ENCODE measurements at places on chromosomes 3 and 15.

DNA sequence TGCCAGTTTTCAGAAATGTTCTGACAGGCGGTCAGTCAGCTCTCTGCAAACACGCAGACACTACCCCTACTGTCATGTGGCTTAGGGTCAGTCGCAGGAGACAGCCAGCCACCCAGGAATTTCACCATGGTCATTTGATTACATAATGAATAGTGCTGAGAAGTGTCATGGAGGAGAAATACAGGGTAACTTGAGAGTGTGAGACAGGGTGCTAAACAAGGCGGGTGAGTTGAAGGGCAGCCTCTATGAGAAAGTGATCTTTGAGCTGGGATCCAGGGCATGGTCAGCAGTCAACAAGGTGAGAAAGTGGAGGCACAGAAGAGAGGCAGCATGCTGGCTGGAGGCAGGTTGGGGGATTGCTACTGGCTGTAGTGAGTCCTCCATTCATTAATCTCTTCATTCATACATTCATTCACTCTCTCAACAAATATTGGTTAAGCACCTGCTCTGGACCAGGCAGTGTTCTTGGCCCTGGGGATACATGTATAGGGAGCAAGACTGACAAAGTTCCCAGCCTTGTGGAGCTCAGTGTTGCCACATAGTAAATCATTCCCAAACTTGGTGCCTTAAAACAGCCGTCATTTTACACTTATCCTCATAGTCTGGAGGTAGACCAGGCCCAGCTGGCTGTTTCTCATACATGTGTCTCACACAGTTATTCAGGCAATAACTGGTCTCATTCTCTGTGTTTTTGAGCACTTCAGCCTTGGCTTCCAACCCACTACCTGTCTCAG is 14.8 kb downstream of the PXYLP1 start:
- no peak overlapping the region for H3K27ac ChIP-seq
- no peak for DNase-seq
- peaks cover 14% of the 10 kb centered on the region for H3K4me1 ChIP-seq

GRCh38 chr3:185149591-185149990 is 3.3 kb downstream of the C3orf70 start:
- peaks cover 31% of the 10 kb centered on the region for H3K27me3 ChIP-seq
- H3K36me3 ChIP-seq, result no peaks in the 10 kb centered on the region
- H3K4me1 ChIP-seq, result peaks cover 4% of the 10 kb centered on the region
- H3K27ac ChIP-seq, result no peak overlapping the region

- no peaks in the 10 kb centered on the region for H3K4me1 ChIP-seq
- peaks cover 45% of the 10 kb centered on the region for H3K27me3 ChIP-seq
- no peak for DNase-seq
- H3K4me3 ChIP-seq, result no peak overlapping the region
Observed at GRCh38 chr3:150035301-150035779, 64.6 kb upstream of the PFN2 start.

DNA sequence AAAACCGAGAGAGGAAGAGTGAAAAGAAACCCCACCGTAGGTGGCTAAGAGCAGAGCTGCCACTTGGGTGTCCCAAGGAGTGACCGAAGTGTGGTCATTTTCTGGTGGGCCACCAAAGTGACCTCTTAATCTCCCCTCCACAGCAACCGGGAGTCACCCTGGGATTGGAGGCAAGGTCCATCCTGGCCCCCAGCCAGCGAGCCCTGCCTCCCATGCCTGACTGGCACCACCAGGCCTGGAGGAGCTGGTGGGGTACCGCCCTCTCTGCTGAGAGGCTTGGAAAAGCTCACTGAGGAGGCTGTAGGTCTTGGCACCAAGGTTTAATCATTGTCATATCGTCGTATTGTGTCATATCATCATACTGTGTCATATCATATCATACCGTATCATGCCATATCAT is 74.0 kb upstream of the TRPM1 start:
- H3K36me3 ChIP-seq, result peaks cover 8% of the 10 kb centered on the region
- no peak overlapping the region for H3K27ac ChIP-seq
- peaks cover 22% of the 10 kb centered on the region for H3K4me1 ChIP-seq
- no peak for DNase-seq
- H3K27me3 ChIP-seq, result no peaks in the 10 kb centered on the region
- H3K4me3 ChIP-seq, result no peak overlapping the region

GRCh38 chr15:69424748-69425413 is 10.7 kb downstream of the KIF23 start:
- peaks cover 3% of the 10 kb centered on the region for H3K36me3 ChIP-seq
- H3K4me3 ChIP-seq, result no peak overlapping the region
- H3K27ac ChIP-seq, result peak overlapping the region; percentile 32
- no peaks in the 10 kb centered on the region for H3K27me3 ChIP-seq

- no peak for DNase-seq
- peaks cover 5% of the 10 kb centered on the region for H3K36me3 ChIP-seq
- H3K4me1 ChIP-seq, result no peaks in the 10 kb centered on the region
- no peak overlapping the region for H3K4me3 ChIP-seq
Observed at GRCh38 chr3:38107911-38108648, 28.8 kb downstream of the ACAA1 start.

GRCh38 chr3:126212620-126213378 is 32.4 kb upstream of the ALDH1L1 start:
- no peak overlapping the region for H3K27ac ChIP-seq
- H3K4me1 ChIP-seq, result peaks cover 9% of the 10 kb centered on the region
- no peaks in the 10 kb centered on the region for H3K36me3 ChIP-seq
- DNase-seq, result no peak

- H3K27ac ChIP-seq, result peak overlapping the region; percentile 42
- no peak for DNase-seq
- H3K4me1 ChIP-seq, result peaks cover 58% of the 10 kb centered on the region
- no peak overlapping the region for H3K4me3 ChIP-seq
- no peaks in the 10 kb centered on the region for H3K27me3 ChIP-seq
- peaks cover 4% of the 10 kb centered on the region for H3K36me3 ChIP-seq
Observed at GRCh38 chr3:16909802-16910201, 25.0 kb downstream of the PLCL2 start.

- H3K4me1 ChIP-seq, result no peaks in the 10 kb centered on the region
- no peak overlapping the region for H3K4me3 ChIP-seq
- no peaks in the 10 kb centered on the region for H3K36me3 ChIP-seq
- H3K27ac ChIP-seq, result no peak overlapping the region
Observed at GRCh38 chr15:25886498-25887140, 23.5 kb upstream of the ATP10A start.

DNA sequence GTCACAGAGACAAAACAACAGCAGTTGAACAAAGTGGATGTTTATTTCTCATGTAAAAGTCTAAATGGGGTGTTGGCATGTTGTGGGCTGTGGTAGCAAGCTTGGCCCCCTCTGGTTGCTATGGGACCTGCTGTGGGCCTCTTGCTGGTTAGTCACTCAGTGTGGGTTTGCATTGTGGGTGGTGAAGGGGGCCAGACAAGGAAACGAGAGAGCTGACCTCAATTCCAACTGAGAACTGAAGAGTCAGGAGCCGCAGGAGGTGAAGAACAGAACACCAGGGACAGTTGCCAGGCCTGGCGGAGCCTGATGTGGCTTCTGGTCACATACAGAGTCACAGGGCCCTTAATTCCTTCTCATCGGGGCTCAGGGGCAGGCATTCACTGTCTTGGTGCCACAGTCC is 1.9 kb upstream of the ADPGK start:
- H3K27ac ChIP-seq, result peak overlapping the region; percentile 93
- DNase-seq, result peak; percentile 69
- H3K4me3 ChIP-seq, result peak overlapping the region; percentile 83
- H3K36me3 ChIP-seq, result peaks cover 24% of the 10 kb centered on the region

GRCh38 chr15:58770519-58770856 is 614 bp upstream of the MINDY2 start:
- peak overlapping the region; percentile 96 for H3K27ac ChIP-seq
- no peak overlapping the region for H3K4me3 ChIP-seq
- no peaks in the 10 kb centered on the region for H3K27me3 ChIP-seq
- peaks cover 7% of the 10 kb centered on the region for H3K36me3 ChIP-seq

GRCh38 chr3:188077160-188077799 is 76.7 kb upstream of the LPP start:
- H3K36me3 ChIP-seq, result no peaks in the 10 kb centered on the region
- no peak overlapping the region for H3K4me3 ChIP-seq
- H3K27me3 ChIP-seq, result no peaks in the 10 kb centered on the region

GRCh38 chr15:42608110-42608531 is 32.7 kb downstream of the STARD9 start:
- H3K27ac ChIP-seq, result peak overlapping the region; percentile 92
- peak; percentile 49 for DNase-seq
- peaks cover 7% of the 10 kb centered on the region for H3K36me3 ChIP-seq
- H3K4me1 ChIP-seq, result peaks cover 34% of the 10 kb centered on the region
- peak overlapping the region; percentile 61 for H3K4me3 ChIP-seq

DNA sequence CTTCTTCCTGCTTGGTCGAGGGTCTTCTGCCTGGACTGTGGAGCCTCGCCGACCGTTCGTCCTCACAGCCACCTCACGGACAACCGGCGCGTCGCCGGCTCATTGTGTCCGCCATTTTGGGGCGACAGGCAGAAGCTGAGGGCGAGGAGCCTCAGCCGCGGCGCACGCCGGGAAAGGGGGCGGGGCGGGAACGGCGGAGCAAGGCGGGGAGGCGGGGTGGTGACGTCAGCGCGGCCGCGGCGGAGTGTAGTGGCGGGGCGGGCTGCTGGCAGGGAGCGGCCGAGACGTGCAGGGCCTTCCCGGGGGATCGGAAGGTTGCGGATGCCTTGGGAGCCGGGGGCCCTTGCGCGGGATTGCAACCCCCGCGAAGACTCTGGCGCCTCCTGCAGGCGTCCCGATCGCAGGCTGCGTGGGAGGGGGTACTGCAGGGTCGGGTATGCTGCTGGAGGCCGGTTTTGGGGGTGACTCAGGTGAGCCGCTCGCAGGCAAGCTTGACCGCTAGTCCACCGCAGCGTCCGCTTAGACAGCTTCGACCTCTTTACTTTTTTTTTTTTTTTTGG is at the start of gene WDR82:
WDR82 (minus strand) TSS at position 140 of the 560 bp plus-strand sequence. CDS start 288 bp downstream, outside the sequence.
- H3K27me3 ChIP-seq, result no peaks in the 10 kb centered on the region
- H3K27ac ChIP-seq, result peak within 1 kb of the TSS; percentile 97
- H3K4me3 ChIP-seq, result peak within 1 kb of the TSS; percentile 90
- H3K4me1 ChIP-seq, result peaks cover 65% of the 10 kb centered on the region
- DNase-seq, result peak; percentile 97

DNA sequence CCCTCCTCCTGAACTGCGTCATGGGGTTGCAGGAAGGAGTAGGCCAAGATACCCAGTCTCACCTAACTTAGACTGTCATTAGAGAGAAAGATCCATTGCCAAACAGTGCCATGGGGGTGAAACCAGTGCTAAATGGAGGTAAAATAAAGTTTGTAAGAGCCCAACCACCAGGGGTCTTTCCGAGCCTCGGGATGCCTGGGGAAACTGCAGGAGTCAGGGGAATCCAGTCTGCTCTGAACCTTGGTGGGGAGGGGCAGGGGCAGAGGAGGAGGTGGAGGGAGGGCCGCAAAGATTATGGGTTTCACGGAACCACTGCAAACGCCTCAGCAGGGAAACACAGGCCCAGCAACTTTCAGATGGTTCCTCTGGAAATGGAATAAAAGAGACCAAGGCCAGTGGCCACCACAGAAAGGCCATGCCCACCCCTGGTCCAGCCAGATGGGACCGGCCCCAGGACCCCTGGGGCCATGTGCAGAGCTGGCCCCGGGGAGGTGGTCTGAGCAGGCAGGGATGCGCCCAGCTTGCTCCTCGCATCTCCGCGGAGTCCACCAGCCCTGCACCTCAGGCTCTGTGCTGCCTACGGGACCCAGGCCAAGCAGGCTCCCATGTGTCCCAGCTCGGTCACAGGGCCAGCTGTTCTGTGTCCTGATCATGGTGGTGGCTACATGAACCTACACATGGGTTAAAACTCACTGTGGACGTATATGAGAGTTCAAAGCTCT is 19.8 kb upstream of the GP9 start:
- H3K27me3 ChIP-seq, result peaks cover 21% of the 10 kb centered on the region
- no peak overlapping the region for H3K4me3 ChIP-seq
- H3K27ac ChIP-seq, result no peak overlapping the region
- peaks cover 5% of the 10 kb centered on the region for H3K4me1 ChIP-seq
- DNase-seq, result no peak

GRCh38 chr15:70788114-70789049 is 25.0 kb upstream of the UACA start:
- no peaks in the 10 kb centered on the region for H3K36me3 ChIP-seq
- no peak for DNase-seq
- H3K27me3 ChIP-seq, result peaks cover 10% of the 10 kb centered on the region
- H3K4me1 ChIP-seq, result peaks cover 3% of the 10 kb centered on the region
- H3K27ac ChIP-seq, result no peak overlapping the region
- no peak overlapping the region for H3K4me3 ChIP-seq

- peaks cover 3% of the 10 kb centered on the region for H3K36me3 ChIP-seq
- no peak overlapping the region for H3K4me3 ChIP-seq
- H3K4me1 ChIP-seq, result no peaks in the 10 kb centered on the region
- H3K27me3 ChIP-seq, result peaks cover 9% of the 10 kb centered on the region
- H3K27ac ChIP-seq, result no peak overlapping the region
Observed at GRCh38 chr3:135576751-135577150, 388.8 kb upstream of the PPP2R3A start.

Data from effector memory CD8-positive, alpha-beta T cell (primary cell).